ENCODE measurements at places on chromosomes 7 and 10.

GRCh38 chr10:129716211-129716681 is 247.8 kb downstream of the EBF3 start:
- H3K27me3 ChIP-seq = peaks cover 20% of the 10 kb centered on the region
- H3K4me1 ChIP-seq = peaks cover under 1% of the 10 kb centered on the region
- H3K36me3 ChIP-seq = peaks cover 2% of the 10 kb centered on the region
- no peak overlapping the region for H3K27ac ChIP-seq
- DNase-seq = no peak

DNA sequence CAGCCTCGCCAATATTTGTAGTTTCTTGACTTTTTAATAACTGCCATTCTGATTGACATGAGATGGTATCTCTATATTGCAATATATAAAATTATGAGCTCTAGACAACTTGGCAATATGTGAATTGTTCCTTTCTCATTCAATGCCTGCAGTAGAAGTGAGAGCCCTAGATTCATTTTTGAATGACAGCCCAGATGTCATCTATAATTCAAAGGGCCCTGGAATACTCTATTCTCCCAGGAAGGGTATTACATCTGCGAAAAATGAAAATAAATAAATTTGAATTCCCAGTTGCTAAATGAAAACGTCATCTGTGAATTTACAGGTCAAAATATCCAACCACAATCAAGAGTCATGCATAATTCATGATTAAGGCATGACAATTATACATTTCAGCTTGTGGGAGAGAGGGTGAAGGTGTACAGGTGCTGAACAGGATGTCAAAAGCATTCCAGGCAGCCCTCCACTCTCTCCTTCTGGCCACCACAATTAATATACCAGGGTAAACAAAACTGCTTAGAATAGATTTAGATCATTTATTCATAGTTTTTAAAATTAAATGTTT is 1147.3 kb downstream of the XPNPEP1 start:
- no peak overlapping the region for H3K4me3 ChIP-seq
- H3K27ac ChIP-seq = no peak overlapping the region
- H3K36me3 ChIP-seq = no peaks in the 10 kb centered on the region
- no peaks in the 10 kb centered on the region for H3K4me1 ChIP-seq
- DNase-seq = no peak

DNA sequence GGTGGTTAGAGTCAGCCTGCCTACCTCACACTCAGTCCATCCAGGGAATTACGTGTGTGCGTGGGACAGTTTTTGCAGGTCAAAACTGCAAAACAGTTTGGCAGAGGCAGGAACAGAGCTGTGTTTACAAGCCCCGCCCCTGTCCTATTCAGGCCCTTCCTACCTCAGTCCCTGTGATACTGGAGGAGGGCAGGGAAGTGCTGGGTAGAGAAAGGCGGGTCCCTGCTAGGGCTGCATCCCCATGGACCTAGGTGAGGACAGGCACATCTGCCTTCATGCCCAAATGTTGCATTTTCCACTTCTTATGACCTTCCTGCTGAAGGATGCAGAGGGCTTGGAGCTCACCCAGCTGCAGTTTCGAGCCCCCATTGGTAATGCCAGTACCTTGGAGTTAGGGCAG is 25.1 kb downstream of the SBDS start:
- no peak overlapping the region for H3K4me3 ChIP-seq
- H3K36me3 ChIP-seq = peaks cover 6% of the 10 kb centered on the region
- peaks cover 7% of the 10 kb centered on the region for H3K27me3 ChIP-seq
- no peak for DNase-seq
- H3K27ac ChIP-seq = no peak overlapping the region

DNA sequence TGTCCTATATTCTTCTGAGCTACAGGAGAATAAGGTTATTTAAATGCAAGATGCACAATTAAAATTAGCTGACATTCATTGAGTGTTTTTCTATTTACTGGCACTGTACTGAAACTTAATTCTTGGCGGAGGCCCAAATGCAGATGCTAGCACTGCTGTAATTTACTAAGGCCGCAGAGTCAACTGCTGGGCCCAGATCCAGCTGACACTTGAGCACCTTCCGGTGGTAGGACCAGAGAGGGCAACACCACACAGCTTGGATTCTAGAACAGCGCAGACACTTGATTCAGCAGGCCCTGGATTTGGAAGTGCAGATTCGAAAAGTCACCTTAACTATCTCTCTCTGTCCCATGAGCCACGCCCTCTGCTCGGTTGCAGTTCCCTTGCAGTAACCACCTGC is 228.6 kb upstream of the TMEM72 start:
- H3K36me3 ChIP-seq = no peaks in the 10 kb centered on the region
- H3K27me3 ChIP-seq = peaks cover 5% of the 10 kb centered on the region
- no peak overlapping the region for H3K27ac ChIP-seq
- no peak overlapping the region for H3K4me3 ChIP-seq
- DNase-seq = no peak
- no peaks in the 10 kb centered on the region for H3K4me1 ChIP-seq

Measured in progenitor cell of endocrine pancreas (in vitro differentiated cells).